Neural crest cell (in vitro differentiated cells): ENCODE measurements at places on chromosomes 11 and 22.
A peak's percentile ranks its signal among the peaks of the same experiment; 100 is the strongest.

DNA sequence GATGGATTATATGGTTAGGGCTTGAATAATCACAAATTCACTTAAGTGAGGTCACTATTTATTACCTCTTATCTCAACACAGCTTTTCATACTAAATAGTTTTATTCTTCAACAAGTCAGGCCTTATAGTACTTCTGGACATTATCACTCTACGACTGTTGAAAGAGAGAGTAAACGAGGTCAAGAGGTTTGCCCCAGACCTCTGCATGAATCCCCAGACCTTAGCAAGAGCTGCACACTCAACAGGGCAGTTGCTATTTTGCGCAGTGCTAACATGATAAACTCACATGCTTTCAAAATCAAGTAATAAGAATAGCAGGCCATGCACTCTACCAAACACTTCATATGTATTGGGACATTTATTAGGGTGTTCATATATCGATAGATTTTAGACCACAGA lies 60.5 kb downstream of the DDI1 start:
- DNase-seq = no peak

- peak; percentile 18 for DNase-seq
Measured at GRCh38 chr11:111586388-111586831, 15.8 kb upstream of the SIK2 start.

DNA sequence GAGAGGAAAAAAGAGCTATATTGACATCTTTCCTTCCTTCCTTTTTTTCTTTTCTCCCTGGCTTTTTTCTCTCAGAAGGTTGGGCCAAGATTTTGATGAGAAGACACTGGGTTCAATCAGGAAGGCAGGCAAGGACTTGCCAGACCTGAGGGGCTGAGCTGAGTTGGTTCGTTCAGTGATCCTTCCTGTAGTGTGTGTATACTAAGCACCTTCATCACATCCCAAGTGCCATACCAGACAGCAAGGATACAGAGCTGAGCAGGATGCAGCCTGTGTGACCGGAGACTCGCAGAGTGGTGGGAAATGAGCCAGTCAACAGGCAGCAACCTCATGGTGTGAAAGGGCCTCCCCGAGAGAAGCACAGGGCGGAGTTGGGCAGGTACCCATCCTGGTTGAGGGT lies 95.5 kb downstream of the SPON1 start:
- no peak for DNase-seq

GRCh38 chr22:37008365-37008764 lies 10.9 kb downstream of the TST start:
- DNase-seq = no peak

DNA sequence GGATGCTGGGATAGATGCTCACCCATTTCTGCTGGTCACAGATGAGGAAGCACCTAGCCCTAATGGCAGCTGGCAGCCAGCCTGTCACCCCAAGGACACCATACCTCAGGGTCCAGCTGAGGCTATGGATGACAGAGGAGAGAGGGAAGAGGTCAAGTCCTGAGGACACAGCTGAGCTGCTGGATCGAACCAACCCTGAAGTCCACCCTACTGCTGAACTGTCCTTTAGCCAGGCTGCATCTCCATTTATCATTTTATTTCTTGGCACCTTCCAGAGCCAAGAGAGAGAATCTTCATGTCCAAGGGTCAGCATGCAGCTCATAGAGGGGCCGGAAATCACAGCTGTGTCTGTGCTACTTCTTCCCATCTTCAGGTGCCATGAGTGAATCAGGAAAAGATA lies 30.9 kb downstream of the RPS6KA4 start:
- no peak for DNase-seq

DNA sequence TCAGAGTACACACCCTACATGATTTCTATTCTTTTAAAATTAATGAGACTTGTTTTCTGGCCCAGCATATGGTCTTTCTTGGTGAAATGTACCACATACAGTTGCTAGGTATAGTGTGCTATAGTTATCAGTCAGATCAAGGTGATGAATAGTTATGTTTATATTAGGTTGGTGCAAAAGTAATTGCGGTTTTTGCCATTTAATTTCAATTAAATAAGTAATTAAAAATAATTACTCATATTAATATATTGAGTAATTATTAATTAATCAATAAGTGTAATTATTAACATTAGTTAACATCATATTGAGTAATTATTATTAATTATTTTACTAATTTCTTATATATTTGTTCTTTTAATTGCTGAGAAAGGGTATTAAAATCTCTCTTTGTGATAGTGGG lies 56.1 kb downstream of the MYEOV start:
- no peak for DNase-seq

- no peak for DNase-seq
Measured at GRCh38 chr22:42626951-42627625, 12.4 kb upstream of the POLDIP3 start.

- no peak for DNase-seq
Measured at GRCh38 chr22:45781966-45782365, 110.3 kb downstream of the ATXN10 start.

DNA sequence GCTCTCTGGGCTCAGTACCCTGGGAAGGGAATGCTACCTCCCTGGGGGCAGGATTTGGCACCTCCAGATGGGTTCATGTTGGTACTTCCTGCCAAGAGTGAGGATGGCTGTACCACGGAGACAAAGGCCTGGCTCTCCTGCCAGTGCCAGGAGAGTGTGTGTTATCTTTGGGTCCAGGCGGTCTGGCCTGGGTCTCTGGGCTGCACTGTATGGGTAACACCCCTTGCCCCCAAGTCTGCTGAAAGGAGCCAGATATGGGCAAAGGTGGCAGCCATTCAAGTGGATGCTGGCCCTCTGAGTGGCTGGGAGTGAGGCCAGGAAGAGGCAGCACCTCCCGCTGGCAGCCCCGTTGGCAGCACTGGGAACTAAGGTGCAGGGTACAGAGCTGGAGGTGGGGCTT lies 91.5 kb downstream of the NECTIN1 start:
- DNase-seq = no peak

DNA sequence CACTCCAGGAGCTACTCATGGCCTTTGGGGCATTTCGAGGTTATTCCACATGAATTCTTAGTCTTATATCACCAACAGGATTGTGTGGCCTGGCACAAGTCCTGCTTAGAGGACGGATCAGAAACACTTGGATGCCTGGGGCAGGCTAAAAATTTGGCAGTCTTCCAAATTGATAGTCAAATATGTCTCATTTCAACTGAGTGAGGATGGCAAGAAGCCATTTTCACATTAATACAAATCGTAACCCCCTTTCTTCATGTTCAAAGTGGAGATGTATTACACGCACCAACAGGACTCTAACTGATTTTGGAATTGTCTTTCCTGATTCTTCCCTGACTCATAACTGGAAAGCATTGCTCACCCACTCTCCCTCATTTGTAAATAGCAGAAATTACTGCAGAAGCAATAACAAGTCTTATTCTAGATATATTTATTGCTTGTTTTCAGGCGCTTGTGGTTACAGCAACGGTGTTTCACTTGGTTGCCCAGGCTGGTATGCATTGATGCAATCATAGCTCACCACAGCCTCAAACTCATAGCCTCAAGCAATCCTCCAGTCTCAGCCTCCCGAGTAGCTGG lies 10.3 kb upstream of the CCDC86 start:
- no peak for DNase-seq

DNA sequence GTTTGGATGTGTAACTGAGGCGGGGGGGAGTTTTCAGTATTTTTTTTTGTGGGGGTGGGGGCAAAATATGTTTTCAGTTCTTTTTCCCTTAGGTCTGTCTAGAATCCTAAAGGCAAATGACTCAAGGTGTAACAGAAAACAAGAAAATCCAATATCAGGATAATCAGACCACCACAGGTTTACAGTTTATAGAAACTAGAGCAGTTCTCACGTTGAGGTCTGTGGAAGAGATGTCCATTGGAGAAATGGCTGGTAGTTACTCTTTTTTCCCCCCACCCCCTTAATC lies 2.3 kb downstream of the MALAT1 start:
- DNase-seq = no peak

DNA sequence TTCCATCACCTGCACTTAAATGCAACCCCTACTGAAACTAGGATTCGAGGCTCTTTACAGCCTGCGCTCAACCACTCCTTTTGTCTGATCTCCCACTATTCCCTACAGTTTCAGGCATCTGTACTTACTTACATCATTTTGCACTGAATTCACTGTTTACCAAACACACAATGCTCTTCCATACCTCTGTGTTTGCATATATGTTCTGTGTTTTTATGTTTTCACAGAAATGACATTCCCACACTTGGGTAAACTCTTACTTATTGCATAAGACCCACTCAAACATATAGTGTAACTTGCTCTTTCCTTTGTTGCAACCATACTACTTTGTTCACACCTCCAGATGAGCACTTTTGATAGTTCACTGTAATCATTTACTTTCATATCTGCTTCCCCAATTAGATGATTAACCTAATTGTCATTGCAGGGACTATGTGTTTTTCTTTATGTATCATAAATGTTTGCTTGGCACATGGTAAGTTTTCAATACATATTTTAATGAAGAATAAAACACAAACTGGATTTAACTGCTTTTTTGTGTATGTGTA lies 54.6 kb downstream of the ZBTB44 start:
- no peak for DNase-seq

GRCh38 chr11:111542606-111543275 lies 2.2 kb downstream of the LAYN start:
- no peak for DNase-seq

DNA sequence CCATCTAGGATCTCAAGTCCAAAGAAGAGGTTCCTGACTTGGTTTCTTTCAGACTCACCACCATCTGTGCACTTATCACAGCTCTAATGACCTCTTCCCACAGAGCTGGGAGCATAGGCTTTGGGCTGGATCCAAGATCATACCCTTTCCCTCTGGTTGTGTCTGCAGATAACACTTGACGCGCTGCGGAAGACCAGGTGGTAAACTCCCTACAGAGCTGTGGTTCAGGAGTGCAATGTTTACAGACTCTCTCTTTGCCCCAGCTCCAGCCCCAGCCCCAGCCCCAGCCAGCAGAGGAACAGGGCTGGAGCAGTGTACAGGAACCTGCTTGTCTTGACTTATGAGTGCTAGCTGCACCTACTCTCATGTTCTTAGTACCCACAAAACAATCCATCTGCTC lies 274.4 kb upstream of the SYN3 start:
- no peak for DNase-seq

- DNase-seq = no peak
Measured at GRCh38 chr22:48207919-48208535, 1445.6 kb downstream of the TBC1D22A start.

- DNase-seq = no peak
Measured at GRCh38 chr11:100637706-100638105, 49.4 kb upstream of the ARHGAP42 start.

DNA sequence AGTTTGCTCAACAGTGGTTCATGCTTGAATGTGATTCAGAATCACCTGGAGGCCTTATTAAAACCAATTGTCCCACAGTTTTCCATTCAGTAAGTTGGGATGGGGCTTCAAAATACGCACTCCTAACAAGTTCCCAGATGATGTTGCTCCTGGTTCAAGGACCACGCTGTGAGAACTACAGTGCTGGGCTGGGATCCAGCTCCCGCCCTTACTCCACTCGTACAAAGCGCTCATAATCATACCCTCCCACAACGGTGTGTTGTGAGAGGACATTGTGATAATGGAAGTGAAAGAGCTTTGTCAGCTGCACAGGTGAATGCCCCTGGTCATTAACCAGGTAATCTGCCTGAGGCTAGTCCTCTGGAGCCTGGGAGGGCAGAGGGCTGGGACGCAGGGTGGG lies 1.3 kb upstream of the CD82 start:
- no peak for DNase-seq

- DNase-seq = no peak
Measured at GRCh38 chr11:107263844-107264563, 193.6 kb downstream of the CWF19L2 start.

DNA sequence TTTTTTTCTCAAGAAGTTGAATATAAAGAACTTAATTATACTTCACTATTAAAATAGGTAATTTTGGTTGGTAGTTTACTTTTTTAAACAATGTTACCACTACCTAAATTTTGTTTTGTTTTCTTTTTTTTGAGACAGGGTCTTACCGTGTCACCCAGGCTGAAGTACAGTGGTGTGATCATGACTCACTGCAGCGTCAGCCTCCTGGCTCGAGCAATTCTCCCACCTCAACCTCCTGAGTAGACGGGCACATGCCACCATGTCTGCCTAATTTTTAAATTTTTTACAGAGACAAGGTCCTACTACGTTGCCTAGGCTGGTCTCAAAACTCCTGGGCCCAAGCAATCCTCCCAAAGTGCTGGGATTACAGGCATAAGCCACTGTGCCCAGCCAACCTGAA lies 17.6 kb downstream of the SPCS2 start:
- DNase-seq = no peak

- DNase-seq = no peak
Measured at GRCh38 chr11:22082178-22082577, 110.7 kb upstream of the ANO5 start.

- DNase-seq = no peak
Measured at GRCh38 chr11:9803685-9804418, 140.0 kb downstream of the SWAP70 start.

GRCh38 chr22:38035530-38035885 lies 21.7 kb upstream of the PICK1 start:
- no peak for DNase-seq
